ENCODE measurements at places on chromosomes 12 and 14.

DNA sequence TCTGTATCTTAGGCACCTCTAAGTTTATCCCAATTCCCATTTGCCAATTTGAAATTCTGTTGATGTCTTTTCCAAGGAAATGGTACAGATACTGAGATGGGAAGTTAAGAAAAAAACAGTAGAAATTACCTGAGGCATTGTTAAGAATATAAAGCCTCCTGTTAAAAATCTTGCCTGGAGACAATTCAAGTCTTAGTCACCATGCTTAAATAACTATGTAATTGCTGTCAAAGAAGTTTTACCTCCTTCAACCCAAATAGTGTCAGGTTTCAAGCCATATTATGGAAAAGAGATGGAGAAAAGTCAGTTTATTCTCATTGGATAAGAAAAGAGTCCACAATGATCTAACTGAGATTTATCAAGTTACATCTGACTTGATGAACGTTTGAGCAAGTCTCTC lies 974.7 kb downstream of the GALC start:
- ATAC-seq: no peak

GRCh38 chr12:4663971-4664505 lies 15.1 kb downstream of the NDUFA9 start:
- ATAC-seq: no peak

- ATAC-seq: no peak
These were observed 105.1 kb downstream of the NDUFA12 start for GRCh38 chr12:94898388-94898787.

DNA sequence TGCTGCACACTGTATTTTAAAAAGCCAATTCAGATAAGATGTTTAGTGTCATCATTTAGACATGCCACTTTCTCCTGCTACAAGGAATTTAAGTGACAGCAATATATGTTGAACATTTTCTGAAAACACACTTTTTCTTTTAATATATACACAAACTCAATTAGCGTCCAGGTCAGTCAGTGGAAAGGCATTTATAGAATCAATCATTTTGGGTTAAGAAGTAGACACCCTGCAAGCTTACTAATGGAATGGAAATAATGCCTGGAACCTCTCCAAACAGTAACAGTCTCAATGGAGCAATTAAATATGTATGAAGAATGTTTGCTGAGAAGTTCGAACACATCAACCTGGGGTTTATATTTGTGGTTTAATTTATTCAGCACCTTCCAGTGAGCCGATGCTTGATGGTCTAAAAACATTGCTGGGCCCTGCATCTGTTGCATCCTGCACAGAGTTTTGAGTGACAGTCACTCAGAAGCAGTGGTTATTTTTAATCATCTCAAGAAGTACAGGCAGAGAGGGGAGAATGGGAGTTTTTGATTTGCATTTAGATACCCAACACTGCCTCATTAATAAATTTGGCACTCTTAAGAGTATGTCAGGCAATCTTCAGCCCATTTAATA lies 410.7 kb downstream of the TMEM117 start:
- ATAC-seq: no peak

GRCh38 chr12:49366652-49367380 lies 446 bp upstream of the SPATS2 start:
- peak; percentile 93 for ATAC-seq

DNA sequence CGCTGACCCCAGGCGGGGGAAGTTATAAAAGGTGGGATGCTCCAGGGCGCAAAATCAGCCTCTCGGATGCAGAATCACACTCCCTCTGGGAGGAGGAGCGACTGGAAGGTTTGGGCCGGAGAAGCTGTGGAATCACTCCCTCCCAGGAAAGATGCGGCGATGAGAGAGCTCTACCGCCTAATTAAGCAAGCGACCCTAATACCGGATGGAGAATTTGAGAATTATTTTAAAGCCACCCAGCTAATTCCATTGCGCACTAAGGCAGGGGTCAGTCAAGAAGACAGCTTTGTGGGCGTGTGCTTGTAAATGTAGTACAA lies 1.9 kb downstream of the COL2A1 start:
- no peak for ATAC-seq

DNA sequence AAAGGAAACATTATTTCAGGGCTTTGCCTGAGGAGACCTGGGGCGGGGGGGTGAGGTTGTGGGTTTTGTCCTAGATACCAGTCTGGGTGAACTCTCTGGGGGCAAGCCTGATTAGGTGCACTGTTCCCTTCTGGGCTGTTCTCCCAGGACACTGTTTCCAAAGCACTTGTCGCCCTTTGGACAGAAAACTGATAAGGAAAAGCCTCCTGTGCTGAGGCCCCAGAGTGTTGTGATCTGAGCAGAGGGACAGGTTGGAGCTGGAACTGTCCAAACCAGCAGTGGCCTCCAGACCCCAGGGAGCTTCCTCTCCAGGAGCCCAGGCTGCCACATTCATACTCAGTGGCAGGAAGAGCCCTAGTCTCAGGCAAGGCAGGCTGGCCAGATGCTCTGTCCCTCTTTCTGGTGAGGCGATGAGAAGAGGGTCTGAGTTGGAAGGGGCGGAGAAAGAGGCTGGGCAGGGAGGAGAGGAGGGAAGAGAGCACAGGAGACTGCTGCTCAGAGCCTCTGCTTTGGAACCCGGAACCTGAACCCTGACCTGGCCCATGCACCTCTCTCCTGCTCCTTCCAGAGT lies 1.9 kb downstream of the GALNT16 start:
- ATAC-seq: no peak

- ATAC-seq: no peak
These were observed 22.4 kb downstream of the RXYLT1 start for GRCh38 chr12:63802012-63802608.

- no peak for ATAC-seq
These were observed 27.1 kb upstream of the NR2C1 start for GRCh38 chr12:95100264-95101190.

- no peak for ATAC-seq
These were observed 331.4 kb downstream of the MED13L start for GRCh38 chr12:115946092-115946491.

- no peak for ATAC-seq
These were observed 215.5 kb downstream of the DPF3 start for GRCh38 chr14:72678356-72678755.

- no peak for ATAC-seq
These were observed 9.8 kb downstream of the NKX2-1 start for GRCh38 chr14:36510078-36510799.
